ENCODE measurements at places on chromosomes 5 and 9.

- DNase-seq = no peak
Observed at GRCh38 chr5:17360879-17361278, 137.2 kb upstream of the TAF11L2 start.

DNA sequence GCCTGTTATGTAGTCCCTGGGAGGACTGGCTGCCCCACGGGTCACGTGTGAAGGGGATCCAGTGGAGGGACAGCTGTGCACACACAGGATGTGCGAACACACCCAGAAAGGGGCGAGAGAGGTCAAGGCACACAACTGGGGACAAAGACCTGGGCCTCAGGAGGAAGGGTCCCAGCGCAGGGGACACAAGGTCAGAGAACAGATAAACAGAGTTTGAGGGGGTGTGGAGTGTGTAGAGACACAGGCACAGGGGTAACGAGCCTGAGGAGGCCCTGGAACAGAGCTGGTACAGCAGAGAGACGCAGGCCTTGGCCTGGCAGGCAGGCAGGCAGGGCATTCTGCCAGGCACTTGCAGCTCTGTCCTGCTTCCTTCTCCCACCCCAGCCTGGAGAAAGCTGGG lies 14.8 kb upstream of the PSMD5 start:
- DNase-seq = no peak

GRCh38 chr9:90107726-90108655 lies 503.2 kb downstream of the GADD45G start:
- no peak for DNase-seq

- DNase-seq = no peak
Observed at GRCh38 chr9:127107929-127108876, 14.2 kb downstream of the ANGPTL2 start.

DNA sequence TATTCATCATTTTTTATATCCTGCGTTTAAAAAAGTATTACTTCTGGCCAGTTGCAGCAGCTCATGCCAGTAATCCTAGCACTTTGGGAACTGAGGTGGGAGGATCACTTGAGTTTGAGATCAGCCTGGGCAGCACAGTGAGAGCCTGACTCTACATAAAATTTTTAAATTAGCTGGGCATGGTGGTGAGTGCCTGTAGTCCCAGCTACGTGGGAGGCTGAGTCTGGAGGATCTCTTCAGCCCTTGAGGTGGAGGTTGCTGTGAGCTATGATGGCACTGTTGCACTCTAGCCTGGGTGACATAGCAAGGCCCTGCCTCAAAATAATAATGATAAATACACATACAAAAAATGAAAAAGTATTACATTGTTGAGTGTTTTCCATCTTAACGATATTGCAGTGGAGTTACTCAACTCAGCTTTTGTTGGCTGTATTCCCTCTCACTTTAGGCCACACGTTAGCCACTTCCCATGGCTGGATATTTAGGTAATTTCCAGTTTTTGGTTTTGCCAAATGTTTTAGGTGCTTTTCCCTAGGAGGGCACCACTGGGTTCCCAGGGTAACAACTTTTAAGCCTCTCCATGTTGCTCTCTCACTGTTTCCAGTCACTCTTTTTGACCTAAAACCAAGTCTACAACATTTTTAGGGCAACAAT lies 20.6 kb downstream of the SHB start:
- DNase-seq = no peak

DNA sequence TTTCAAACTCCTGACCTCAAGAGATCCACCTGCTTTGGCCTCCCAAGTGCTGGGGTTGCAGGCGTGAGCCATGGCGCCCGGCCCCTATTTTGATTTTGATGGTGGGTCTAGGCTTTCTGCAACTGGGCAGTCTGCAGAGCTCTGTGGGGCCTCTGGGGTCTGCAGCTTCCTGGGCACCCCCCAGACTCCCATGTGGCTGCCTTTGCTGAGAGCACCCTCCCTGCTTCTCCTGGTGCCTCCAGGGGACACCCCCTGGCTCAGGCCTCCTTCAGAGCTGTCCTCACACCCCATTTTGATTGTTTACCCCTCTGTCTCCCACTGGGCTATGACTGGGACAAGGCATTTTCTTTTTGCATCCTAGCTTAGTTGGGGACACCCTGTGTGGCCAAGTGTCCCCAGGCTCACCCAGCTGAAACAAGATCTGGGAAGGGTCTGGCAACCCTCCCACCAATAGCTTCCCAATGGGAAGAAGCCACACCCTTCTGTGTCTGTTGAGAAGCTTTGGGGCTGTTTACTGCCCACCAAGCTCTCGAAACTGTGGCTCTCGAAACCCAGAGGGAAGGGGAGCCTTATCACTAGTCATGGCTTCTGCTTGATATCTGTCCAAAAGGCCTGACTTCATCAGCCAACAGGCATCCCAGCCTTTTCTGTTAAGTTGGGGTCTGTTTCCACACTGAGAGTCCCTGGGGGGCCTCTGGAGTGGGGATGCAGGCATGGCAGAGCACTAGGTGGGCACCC lies 204.4 kb upstream of the IER5L start:
- DNase-seq = no peak

DNA sequence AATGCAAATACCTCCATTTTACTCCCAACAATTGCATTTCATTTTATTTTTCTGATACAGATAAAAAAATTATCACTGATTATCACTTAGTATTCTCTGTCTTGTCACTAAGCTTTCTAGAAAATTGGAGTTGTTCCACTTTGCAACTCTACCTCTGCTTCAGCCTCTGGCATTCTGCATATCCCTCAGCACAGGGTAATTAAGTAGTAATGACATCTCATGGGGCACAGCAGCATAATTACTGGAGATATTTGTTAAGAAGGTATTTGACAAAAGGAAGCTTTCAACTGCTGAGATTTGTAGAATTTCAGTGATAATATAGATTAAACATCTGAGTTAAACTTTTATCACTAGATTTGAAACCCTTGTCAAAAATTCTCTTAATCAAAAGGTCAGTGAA lies 446.2 kb downstream of the HTR1A start:
- DNase-seq = no peak

- no peak for DNase-seq
Observed at GRCh38 chr5:62306323-62306895, 403 bp downstream of the KIF2A start.

- DNase-seq = no peak
Observed at GRCh38 chr9:304519-305185, 90.0 kb downstream of the DOCK8 start.

GRCh38 chr5:1297243-1297642 lies 2.4 kb upstream of the TERT start:
- no peak for DNase-seq

DNA sequence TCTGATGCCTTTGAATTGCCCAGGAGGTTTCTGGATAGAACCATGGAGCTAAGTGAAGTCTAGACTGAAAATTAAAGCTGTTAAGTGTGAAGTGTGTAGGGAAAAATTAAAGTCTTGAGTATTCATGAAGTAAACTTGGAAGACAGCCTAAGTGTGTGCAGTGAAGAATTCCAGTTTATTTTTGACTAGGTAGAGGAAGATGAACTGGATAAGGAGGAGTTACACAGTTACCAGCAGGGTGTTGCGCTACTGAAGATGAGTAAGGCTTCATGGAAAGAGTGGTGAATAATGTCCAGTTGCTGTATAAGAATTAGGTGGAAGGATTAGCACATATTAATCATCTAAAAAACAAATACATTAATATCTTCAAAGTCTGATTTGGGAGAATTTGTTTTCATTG lies 5.7 kb upstream of the CHD1 start:
- no peak for DNase-seq

GRCh38 chr9:108052431-108053080 lies 563.0 kb upstream of the KLF4 start:
- no peak for DNase-seq

DNA sequence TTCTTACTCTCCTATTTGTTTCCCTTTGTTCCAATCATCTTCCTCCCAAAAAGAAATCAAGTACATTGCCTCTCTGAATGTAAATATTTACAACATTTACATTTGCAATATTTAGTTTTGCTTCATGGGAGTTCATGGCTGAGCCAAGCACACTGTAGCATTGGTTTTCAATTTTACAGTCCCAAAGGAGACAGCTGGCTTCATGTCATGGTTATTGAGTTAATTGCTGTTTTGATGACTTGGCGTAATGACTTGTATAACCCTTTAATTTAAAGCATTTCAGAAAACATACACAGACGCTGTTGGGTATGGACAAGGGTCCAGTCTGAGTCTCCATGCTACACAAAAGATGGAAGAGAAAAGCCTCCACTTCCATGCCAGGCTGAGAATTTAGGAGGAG lies 25.6 kb upstream of the VLDLR start:
- DNase-seq = no peak

All from Jurkat, Clone E6-1 (cell line).